KG1 (cell line): ENCODE measurements at places on chromosomes 16 and 17.

- DNase-seq: no peak
Observed at GRCh38 chr16:86180780-86181179, 281.8 kb downstream of the IRF8 start.

DNA sequence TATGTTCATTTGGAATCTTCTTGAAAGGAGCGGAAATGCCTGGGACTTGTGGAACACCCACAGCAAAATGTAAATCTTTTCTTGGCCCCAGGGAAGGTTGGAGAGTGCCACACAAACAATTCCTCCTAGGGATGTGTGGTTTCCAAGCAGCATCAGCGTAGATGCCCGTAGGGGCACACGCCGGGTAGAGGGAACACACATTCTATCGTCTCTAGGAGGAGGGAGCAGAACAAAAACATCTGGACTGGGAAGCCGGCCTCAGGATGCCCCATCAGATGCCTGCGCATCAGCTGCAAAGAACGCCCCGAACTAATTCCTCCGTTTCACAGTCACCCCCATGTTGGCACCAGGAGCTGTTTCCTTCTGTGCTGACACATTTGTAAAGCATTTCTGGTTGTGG, 357.9 kb upstream of the ZFHX3 start:
- DNase-seq: no peak

- no peak for DNase-seq
Observed at GRCh38 chr17:61338000-61338798, 61.4 kb upstream of the TBX2 start.

DNA sequence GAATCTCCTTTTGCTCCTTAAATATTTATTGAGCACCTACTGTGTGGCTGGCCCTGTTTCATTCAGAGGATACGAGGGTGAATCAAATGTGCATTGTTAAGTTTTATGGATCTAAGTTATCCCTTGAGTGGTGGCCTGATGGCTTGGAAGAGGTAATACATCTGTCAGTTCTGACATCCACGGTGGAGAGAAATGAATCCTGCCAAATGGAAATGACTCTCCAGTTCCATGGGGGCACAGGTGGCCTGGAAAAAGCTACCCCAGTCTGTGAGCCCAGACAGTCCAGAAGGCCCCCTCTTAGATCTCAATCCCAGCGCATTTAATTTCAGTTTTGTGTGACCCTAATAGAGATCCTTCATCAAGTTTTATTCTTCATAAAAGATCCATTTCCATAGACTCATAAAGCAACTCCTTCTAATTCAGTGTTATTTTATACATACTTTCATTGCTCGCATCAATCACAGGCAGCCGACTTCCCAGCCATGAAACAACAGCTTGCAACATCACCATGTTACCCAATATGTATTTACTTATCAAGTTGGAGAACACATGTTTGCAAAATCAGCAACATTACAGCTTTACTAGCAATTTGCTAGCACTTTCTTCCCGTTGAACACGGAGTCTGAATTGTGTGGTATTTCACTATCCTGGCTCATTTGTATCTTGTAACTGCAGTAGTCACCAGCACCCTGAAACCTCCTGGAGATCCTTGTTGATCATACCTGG, 334.8 kb upstream of the HSBP1 start:
- DNase-seq: no peak
